ENCODE measurements at places on chromosomes 1 and 21.
A peak's percentile ranks its signal among the peaks of the same experiment; 100 is the strongest.

GRCh38 chr1:19013826-19014548 lies 57.5 kb upstream of the IFFO2 start:
- no peak for DNase-seq

DNA sequence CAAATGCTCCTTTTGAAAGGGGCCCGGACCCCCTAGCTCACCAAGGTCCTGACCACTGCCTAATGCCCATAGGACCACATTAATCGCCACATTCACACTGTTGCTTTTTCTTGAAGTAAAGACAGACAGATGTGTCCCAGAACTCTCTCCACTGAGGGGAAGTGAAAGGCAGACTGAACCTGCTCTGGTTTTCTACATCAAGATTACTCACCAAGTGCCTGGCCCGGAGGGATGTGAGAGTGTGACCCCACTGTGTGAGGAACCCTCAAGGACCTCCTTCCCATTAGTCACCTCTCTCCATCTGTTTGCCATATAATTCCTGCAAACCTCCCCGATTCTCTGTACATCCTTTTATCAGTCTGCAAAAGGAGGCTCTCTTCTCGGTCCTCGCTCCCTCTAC lies 381.5 kb downstream of the OMA1 start:
- DNase-seq: no peak

DNA sequence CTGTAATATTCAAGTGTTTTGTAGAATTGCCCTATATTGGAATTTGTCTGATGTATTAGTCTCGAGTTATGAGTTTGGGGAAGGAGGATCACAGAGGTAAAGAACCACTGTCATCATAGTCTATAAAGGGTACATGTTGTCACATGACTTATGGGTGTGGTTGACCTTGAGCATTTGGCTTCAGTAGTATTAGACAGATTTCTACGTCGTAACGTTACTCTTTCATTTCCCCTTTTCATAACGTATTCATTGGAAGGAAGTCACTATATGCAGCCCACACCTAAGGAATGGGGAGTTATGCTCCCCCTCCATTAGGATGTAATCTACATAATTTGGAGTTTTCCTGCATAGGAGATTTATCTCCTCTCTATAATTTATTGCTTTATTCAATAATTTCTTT lies 110.1 kb upstream of the VAV3 start:
- DNase-seq: no peak

- no peak for DNase-seq
These were observed 81.8 kb upstream of the SLC44A3 start for GRCh38 chr1:94738371-94738770.

GRCh38 chr1:111199881-111200801 lies at the start of gene DENND2D:
Gene DENND2D, minus strand, starts transcription at chr1:111200646. Its CDS starts 187 bp downstream, at chr1:111200459.
- DNase-seq: peak; percentile 65

GRCh38 chr1:21520899-21521716 lies 11.9 kb downstream of the ALPL start:
- no peak for DNase-seq

- peak; percentile 81 for DNase-seq
These were observed 26.2 kb downstream of the ITPKB start for GRCh38 chr1:226712742-226713419.

DNA sequence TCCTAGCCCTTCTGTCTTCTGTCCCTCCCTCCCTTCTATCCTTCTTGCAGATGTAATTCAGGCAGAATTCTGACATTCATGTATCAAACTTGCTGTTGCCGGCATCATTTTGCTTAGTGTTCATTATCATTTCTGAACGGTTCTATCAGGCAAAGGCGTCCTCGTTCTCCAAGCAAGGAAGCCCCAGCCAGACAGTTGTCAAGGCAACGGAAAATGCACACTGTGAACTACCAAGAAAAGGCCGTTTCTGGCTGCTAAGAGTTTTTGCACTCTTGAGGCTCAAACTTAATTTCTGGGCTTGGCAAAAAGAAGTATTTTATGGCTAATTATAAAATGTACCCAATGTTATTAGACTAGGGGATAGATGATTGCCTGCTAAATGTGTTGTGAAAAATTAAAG lies 164.7 kb upstream of the KCNJ15 start:
- no peak for DNase-seq

- DNase-seq: peak; percentile 39
These were observed 5.0 kb downstream of the PFKL start for GRCh38 chr21:44304877-44305293.

GRCh38 chr1:35692317-35692716 lies 26.4 kb downstream of the C1orf216 start:
- DNase-seq: no peak

DNA sequence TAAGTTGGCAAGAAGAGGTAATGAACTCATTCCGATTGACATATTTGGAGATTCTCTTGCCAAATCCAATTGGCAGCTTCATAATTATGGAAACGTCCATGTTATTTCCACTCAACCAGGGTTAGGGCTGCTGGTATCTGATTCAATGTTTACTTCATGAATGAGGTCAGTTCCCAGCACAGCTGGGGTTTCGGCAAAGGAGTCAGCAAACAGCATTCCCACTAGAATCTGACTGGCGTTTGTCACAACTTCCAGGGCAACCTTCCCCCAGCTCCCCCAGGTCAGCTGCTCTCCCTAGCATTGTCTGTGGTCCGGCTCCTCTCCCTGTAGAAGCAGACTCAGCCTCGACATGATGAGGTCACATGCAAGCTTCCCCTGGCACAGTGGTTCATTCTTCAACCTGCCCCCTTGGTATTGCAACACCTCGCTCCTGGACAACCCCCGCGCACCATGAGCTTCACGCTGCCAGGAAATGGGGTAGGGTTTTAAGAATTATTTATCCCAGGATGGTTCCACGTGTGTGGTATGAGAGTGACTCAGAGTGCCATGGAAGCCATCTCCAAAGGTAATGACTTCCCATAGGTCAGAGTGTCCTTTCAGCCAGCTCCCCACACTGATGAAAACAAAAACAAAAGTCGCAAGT lies 100.7 kb upstream of the SLC25A33 start:
- DNase-seq: no peak

GRCh38 chr1:230693777-230694176 lies 20.1 kb downstream of the AGT start:
- no peak for DNase-seq

DNA sequence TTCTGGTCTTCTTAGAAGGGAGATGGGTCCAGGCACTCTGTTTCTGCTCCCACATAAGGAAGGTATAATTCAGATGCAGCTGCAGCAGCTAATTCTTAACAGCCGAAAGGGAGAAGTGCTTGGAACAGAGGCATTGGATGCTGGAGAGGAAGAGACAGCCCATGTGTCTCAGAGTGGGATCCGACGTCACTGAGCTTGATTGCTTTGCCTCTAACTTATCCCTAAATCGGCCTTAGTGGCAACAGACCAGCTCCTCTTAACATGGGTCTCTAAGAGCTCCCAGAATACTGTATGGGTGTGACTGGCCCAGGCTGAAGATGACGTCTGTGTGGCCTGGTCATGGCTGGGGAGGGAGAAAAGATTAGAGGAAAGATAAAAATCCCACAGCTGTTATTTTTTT lies 40.7 kb upstream of the KCND3 start:
- no peak for DNase-seq

- DNase-seq: no peak
These were observed 74.4 kb upstream of the LYPLAL1 start for GRCh38 chr1:219099307-219099706.

DNA sequence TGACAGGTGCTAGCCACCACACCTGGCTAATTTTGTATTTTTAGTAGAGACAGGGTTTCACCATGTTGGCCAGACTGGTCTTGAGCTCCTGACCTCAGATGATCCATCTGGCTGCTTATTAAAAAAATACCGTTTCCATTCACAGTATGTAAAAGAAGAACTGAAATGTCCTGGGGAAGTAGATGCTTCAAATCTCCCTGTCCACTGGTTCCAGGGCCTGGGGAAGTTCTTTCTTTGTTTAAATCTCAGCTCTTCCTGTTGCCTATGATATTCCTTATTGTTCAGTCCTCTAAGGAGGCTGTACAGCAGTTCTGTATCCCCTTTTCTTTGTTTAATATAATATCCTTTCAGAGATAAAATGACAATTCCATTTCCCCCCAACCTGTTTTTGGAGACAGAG lies 47.4 kb downstream of the ZMYM1 start:
- DNase-seq: no peak

- DNase-seq: no peak
These were observed 80.5 kb downstream of the ZNF281 start for GRCh38 chr1:200329208-200329882.

GRCh38 chr1:39332828-39333227 lies 128.3 kb downstream of the MACF1 start:
- no peak for DNase-seq

GRCh38 chr1:7076572-7076971 lies 291.3 kb downstream of the CAMTA1 start:
- DNase-seq: no peak

DNA sequence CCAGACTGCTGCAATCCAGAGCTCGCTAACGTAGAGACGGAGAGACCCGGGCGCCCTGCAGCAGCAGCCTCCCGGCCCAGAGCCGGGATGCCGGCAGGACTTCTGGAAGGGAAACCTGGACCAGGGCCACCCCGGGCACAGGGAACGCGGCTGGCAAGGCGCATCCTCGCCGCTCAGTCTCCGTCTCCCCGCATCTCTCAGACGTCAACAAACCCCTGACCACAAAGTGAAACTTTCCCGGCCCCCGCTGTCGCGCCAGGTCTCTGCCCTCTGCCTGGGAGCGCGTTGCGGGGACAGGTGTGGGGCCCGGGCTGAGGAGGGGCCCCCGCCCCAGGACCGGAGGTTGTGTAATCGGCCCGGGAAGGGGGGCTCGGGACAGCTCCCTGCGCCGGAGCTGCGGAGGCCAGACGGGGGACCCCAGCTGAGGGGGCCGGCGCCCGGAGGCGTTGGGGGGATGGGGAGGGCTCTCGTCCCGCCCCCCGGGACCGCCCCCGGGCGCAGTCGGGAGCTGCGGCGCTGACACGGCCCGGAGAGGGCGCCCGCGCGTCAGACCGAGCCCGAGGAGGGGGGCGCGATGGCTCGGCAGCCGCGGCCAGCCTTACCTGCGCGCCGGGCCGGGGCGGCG lies 116.6 kb upstream of the HIVEP3 start:
- no peak for DNase-seq

DNA sequence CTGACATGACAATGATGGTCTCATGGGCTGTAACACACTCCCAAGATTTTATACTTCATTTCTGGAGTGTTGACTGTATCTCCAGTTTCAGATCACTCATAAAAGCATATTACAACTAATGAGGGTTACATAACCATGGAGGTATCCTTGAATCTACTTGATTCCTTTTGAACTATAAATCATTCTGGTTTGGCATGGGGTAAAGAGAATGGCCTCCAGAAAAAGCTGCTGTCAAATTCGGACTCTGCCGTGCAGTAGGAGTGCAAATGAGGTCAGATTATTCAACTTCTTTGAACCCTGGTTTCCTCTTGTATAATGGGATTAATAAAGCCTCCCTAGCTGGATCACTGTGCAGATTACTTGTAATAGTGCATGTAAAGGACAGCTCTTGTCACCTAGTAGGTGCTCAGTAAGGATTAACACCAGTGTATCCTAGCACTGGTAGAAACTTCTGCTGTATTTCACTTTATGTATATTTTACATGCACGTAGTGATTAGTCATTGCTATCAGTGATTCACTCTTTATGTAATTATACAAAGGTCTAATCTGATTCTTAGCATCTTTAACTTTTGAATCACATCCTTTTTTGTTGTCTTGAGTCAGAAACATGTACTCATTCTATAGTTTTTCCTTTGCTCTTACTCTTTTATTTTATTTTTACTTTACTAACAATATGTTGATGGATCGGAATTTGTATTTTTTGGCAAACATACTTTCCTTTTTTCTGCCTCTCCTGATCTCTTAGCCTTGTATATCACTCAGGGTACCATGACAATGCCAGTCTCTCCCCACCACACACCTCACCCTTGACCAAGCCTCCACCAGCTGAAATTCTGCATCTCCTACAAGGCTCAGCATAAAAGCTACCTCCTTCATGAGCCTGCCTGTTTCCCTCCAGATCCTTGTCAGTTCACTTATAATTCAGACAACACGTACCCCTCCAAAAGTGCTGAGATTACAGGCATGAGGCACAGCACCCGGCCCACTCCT lies 3.2 kb downstream of the LRRC8C start:
- no peak for DNase-seq

DNA sequence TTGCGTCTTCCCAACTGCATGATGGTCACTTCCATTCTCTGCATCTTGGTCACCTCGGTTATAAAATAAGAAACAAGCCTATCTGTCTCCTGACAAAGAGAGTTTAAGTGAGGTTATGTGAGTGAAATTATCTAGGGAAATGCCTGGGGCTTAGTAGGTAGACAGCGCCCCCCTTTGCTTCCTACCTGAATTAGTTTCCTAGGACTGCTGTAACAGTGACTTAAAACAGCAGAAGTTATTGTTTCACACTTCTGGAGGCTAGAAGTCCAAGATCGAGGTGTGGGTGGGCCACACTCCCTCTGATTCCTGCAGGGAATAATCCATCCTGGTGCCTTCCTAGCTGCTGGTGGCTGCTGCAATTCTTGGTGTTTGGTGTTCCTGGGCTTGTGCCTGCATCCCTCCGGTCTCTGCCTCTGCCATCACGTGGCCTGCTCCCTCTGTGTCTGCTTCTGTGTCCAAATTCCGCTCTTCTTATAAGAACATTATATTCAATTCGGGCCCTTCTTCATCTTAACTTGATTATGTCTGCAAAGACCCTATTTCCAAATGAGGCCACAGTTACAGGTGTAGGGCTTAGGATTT lies 92.6 kb downstream of the IGSF21 start:
- DNase-seq: no peak

Measured in hematopoietic multipotent progenitor cell treated with erythropoietin and hydrocortisone succinate and interleukin-3 and kit ligand, for 8 days (in vitro differentiated cells).